Fibroblast of skin of right quadriceps (primary cell): ENCODE measurements at places on chromosomes 6 and 20.

DNA sequence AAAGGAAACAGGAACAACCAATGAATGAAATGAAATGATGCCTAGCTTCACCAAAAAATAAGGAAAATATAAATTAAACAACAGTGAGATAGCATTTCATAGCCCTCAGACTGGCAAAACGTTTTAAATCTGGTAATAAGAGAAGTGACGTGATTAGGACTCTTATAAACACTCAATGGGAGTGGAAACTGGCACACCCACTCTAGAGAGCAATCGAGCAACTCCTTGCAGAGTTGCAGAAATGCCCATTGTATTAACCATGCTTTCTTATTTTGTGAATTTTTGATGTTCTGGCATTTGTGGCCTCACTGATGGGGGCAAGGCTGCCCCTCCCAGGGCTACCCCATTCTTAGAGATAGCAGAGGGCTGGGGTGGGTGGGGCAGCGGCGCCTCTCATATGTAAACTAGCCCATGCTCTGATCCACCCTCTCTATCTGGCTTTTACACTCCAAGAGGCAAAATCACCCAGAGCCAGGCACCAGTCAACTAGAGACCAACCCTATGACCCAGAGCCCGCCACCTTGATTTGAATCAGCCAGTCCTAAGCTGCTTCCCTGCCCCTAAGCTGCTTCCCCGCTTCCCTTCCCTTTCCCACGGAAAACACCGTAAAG lies 6.4 kb upstream of the PNPLA1 start:
- no peak for DNase-seq

DNA sequence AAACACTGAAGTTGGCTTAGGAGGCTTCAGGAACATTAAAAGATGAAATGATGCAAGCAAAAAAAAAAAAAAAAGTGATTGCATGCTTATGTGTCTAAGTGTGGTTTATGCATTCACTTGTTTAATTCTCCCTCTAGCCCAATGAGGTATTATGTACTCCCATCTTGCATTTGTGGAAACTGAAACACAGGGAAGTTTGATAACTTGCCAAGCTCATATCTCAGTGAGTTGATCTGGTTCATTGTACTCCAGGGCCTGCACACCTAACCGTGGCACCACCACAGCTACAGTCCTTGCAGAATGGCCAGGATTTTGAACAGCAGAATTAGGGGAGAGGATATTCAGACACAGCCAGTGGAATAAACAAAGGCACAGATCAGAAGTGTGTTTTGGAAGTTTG lies 251.2 kb downstream of the TBC1D7 start:
- no peak for DNase-seq

GRCh38 chr6:134846031-134846430 lies 103.9 kb downstream of the ALDH8A1 start:
- no peak for DNase-seq

DNA sequence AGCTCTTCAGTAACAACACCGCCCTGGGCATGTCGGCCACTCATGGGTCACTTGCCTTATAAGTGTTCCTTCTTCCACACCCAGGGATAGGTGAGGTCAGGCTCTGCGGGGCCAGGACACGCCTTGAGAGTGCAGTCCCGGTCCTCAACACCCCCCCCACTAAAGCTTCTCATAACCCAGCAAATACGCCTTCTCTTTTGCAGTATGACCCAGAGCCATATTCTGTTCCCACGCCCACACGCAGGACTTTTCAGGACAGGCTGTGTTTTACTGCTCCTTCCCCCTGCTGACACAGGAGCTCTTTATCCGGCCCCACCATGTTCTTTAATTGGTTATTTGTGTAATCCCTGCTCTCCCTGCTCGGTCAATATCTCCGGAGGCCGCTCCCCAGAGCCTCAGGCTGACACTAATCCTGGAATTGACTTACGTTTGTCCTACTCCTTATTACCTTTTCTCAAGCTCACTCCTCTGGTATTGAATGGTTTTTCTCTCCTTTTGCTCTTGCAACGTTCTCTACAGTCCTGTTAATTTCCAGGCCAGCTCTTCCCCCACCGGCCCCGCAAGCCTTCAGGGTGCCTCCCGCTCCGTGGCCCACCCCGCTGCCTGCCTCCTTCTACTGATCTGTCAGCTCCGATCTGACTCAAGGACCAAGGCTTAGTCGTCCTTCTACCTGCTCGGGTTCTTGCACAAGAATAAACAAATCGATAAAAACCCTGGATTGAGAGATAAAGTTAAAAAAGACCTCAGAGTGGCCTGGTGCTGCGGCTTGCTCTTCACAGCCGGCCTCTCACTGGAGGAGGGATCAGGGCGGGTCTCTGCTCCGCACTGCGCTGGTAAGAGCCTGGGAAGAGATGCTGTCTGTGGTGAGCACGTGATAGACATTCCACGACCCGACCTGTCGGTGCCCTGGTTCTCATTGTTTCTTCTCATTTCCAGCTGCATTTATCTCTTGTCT lies 357.5 kb downstream of the ZFAND3 start:
- no peak for DNase-seq

GRCh38 chr6:156686301-156686994 lies 90.7 kb upstream of the ARID1B start:
- no peak for DNase-seq

- DNase-seq: peak; percentile 19
Observed at GRCh38 chr6:17212546-17213371, 68.4 kb upstream of the RBM24 start.

DNA sequence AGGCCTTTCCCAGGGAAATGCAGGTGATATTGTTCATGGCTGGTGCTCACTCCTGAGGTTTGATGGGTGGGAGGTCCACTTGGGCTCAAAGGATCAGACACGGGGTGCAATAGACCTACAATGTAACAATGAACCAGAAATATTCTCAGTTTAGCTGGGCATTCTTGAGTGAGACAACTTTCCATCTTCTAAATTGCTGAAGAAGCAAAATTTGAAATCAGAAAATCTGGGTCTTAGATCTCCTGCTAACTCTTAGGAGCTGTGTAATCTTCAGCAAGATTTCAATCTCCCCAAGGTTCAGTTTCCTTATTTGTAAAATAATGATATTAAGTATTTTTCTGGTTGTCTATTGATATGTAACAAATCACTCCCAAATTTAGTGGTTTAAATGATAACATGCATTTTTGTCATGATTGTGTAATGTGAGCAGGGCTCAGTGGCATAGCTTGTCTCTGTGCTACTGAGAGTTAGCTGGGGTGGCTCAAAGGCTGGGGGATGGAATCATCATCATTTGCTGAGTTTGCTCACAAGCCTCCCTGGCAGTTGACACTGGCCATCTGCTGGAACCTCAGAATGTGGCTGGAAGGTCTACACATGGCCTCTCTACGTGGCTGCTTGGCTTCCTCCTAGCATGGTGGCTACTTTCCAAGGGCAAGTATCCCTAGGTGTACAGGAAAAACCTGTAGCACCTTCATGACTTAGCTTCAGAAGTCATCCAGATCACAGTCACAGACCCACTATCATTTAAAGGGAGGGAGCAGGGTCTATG lies 98.8 kb downstream of the GRM1 start:
- DNase-seq: no peak

DNA sequence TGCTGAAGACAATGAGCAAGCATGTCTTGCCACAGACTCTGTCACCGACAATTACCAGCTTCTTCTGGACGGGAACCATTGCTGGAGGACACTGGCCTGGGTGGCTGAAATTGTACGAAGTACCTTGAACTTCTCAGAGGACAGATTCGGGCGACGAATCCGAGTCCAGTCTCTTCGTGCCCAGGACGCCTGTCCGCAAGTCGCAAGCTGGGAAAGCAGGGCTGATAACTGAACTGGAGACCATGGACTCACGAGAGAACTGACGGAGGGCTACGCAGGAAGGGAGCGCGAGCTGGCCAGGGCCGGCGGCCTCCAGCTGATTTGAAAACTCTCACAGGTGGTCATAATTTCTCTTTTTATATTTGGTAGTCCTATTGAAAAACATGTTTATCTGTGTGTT lies 1229.5 kb upstream of the MAP3K7 start:
- no peak for DNase-seq

- DNase-seq: no peak
Observed at GRCh38 chr20:21391972-21392352, 5.4 kb downstream of the NKX2-4 start.

GRCh38 chr6:131997429-131998153 lies 46.4 kb upstream of the CCN2 start:
- DNase-seq: no peak

- no peak for DNase-seq
Observed at GRCh38 chr6:46927066-46927465, 5.3 kb upstream of the ADGRF5 start.

DNA sequence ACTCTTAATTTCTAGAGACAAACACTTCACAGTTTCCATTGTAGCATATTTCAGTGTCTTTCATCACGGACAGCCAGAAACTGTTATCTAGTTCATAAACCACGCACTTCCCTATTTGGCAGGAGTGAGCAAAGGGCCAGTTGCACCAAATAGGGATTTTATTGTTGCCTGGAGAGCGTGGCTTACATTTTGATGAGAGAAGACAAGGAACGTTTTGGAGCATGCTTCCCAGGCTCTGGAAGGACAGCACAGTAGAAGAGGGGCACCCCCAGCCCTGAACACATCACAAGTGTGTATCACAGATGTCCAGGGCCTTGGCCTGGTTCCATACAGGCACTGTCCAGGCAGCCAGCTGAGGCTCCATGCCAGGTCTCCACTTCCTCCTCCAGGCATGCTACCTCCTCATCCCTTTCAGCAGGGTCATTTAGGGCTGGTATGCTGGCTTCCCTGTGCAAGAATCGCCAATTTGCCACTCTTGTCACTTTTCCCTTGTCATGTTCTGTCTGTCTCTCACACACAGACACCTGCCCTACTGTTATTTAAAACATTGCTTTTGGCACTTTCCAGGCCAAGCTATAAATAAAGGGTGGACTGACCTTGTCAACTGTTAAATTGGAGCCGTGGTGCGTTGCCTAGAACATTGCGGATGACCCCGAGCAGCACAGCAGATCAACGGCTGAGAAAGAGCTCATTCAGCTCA lies 235.0 kb upstream of the GMDS start:
- no peak for DNase-seq

GRCh38 chr6:152204591-152204990 lies 397.1 kb downstream of the ESR1 start:
- no peak for DNase-seq

GRCh38 chr6:3128356-3129108 lies 10.0 kb downstream of the BPHL start:
- no peak for DNase-seq

DNA sequence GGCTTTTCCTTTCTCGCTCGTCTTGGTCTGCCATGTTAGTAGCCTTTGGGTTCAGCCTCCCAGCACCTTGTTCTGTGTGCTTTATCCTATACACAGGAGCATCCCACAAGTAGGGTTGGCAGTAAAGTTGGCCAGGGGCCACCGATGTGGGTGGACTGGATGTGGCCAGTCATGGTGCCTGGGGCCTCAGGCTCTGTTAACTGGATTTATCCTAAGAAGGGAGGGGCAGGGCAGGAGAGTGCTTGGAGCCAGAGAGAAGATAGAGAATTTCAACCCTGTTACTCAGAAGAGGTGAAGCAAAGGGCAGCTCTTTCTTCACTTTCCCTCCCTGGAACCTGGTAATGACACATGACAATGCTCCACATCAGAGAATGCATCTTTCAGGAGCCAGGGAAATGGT lies 14.1 kb upstream of the SIRPB2 start:
- no peak for DNase-seq

- DNase-seq: no peak
Observed at GRCh38 chr6:160420969-160421556, 72.9 kb downstream of the SLC22A3 start.

DNA sequence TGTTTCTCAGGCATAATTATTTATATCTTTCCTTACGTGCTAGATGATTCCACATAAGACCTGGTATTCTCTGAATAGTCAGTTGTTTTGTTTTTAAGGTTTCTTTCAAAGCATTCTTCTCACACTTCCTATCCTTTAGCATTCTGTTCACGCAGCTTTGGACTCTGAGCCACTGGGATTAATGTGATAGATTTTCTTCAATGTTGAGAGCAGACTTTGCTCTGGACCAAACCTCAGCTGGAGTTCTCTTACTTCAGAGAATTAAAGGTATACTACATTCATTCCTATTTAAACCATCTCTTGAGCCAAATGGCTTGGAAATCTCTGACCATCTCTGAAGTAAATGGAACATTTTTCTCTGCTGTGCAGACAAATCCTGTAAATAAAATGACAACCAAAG lies 70.7 kb upstream of the TRAF3IP2 start:
- DNase-seq: no peak

GRCh38 chr20:59749301-59749700 lies 145.0 kb downstream of the PHACTR3 start:
- peak; percentile 84 for DNase-seq
